ENCODE measurements at places on chromosomes 2 and 18.

DNA sequence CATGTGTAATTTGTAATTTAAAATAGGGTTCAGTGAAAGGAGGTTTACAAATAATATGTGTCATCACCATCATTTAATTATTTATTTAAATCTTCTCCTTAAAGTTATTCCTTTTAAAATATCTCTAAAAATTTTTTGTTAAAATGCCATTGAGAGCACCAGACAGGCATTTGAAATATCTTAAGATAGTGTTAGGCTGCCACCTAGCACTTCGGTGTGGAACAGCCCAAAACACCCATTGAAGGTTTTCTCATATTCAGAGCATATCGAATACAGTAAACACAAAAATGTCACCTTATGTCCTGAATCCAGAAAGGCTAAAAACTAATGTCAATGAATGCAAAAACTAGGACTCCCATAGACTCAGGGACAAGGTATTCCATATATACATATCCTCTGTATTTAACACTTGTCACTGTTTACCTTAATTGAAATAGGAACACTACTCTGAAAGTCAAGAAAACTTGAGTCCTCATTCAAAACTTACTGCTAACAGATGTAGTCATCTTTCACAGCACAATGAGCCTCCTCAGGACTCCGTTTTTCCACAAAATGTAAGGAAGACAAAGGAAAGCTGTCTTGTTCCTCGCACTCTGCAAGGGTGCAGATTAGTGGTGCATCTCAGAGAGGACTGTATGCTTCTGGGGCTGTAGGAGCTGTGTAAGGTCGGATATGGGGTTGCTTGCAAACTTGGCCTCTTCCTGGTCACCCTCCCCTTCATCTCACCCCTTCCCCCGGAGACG is 329.5 kb downstream of the PAX3 start:
- DNase-seq, result no peak

- DNase-seq, result no peak
Observed at GRCh38 chr2:239902749-239903201, 122.4 kb downstream of the NDUFA10 start.

- no peak for DNase-seq
Observed at GRCh38 chr2:142966284-142966683, 88.8 kb downstream of the KYNU start.

DNA sequence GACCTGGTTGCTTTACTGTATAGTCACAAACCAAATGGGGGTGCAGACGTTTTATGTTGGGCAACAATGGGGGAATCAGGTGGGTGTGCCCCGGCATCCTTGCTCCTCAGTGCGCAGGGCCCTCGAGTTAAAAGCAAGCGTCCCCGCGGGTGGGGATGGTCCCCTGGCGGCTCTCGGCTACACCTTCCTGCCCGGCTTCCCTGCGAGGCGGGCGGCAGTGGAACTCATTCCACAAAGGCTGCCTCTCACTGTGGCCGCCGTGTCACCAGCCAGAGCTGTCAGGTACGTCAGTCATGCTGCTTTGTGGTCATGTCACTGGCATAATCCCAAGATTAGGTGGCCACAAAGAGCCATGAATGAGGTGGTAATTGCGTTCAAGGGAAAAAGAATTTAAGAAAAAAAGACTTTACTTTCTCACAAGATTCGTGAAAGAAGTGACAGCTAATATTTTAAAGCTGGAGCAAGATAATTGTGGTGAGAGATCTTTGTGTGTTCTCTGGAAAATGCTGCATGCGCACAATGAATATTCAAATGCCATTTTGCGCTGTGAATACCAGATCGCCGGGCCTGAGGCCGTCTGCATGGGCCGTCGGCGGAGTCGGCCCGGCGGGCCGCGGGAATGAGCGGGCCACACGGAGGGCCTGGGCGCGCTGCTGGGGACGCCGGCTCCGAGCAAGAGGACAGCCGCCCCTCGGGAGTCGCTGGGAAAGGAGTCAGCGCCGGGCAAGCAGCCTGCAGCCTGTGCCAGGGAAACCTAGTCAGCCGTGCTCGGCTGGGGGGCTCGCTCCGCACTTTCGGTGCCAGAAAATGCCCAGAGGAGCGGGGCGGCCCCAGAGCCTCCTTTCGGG is 82.3 kb upstream of the LDLRAD4 start:
- DNase-seq, result no peak

- DNase-seq, result no peak
Observed at GRCh38 chr2:130390460-130391057, 34.7 kb downstream of the PTPN18 start.

DNA sequence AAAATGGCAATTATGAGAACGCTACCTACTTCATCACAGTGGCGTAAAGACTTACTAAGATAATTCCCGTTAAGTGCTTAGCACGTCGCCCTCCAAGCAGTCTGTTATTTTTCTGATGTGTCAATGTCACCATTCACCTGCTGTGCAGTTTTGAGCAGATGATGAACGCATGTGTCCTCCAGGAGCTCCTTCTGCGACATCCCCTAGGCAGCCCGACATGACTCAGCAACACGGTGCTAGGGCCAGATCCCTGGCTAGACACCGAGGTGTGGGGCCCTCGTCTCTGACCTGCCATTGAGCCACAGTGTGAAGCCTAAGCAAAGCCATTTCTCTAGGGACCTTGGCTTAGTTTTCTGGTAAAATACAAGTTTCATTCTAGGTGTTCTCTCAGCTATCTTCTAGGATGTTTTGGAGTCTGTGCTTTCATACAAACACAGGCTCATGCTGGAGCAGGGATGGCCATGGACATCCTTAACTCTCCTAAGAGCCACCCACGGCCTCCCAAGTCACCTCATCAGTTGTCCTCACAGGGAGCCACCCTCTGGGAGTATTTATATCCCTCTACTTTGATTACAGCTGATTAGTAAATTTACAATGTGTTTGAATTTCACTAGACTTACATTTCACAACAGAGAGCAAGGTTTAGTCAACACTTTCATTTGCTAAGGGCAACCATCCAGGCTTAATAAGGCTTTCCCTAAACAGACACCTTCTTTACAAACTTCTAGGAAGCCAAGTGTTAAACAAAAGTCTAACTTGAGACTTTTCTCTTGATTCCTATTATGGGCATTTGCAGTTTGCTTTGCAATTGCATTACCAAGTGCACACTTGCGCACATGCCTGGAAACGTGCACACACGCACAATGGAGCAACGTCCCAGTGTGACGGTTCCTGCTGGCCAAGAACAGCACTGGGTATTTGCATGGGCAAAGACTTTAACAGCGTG is 376.8 kb upstream of the ID2 start:
- DNase-seq, result no peak

DNA sequence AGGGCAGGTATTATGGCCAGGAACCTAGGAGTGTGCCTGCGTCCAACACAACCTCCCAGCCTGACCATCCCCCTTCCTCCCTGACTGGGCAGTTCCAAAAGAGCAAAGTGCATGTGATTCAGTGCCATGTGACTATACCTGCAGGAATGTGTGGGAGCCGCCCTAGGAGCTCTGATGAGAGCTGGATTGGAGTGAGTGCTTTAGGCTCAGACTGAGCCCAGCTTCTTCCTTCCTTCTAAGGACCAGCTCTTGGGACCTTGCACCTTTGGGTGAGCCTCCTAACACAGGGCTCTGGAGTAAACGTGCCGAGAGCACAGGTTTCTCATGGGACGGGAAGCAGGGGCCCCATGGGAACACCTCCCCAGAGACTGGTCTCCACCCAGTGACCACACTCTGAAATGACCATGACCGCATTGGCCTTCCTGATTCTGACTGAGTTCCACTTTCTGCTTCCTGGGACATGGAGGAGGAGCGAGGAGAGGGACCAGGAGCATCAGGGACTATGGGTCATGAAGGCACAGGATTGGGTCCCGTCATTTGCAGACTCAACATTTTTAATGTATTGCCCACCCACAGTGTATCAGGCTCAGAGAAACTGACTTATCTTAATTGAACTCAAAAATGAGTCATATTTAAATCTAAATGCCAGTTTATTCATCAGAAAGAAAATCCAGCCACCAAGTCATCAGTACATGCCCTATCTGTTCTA is 87.8 kb upstream of the BCL2L11 start:
- DNase-seq, result no peak

DNA sequence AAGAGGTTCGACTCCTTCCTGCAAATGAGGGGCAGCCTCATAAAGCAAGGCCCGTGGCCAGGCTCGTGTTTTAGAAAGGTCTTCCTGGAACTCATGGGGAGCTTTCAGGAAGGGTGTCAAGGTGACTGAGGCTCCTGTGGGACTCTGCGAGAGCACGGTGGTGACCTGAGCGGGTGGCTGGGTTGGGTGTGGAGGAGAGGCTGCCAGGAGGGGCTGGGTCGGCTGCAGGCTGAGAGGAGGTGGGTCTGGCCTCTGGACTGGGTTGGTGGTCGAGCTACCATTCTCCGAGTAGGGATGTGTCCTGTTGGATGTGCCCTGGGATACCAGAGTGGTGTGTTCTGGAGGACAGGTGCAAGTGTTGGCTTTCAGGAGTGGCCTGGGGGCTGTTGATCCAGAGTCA is 86.4 kb downstream of the DGKD start:
- no peak for DNase-seq

- DNase-seq, result peak; percentile 19
Observed at GRCh38 chr2:66171530-66171929, 263.4 kb upstream of the MEIS1 start.

DNA sequence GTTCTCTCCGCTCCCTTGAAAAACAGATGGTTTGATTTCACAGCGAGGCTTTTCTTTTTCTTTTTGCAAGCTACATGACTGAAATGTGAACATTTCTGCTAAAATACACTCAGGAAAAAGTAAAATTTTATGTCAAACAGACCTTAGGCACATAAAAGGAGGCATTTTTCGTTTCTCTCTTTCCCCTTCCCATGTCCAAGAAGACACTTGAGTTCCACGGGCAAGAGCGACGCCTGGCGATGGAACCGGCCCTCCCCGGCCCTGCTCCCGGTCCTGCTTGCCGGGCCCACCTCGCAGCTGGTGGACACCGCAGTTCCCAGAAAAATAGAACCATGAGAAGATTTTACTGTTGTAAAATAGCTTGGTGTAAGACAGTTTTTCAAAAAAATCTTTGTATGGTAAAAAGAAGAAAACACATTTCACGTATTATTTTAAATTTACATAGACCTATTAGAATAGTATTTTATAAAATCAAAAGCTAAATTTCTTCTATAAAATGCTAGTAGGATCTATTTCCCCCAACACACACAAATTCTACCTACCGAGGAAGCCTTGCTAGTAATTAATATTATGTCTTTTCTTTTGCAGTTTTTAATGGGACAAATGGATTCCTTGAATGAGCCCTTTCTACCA is 2.3 kb upstream of the ALKAL2 start:
- DNase-seq, result no peak

GRCh38 chr2:121875585-121876185 is 120.2 kb downstream of the TSN start:
- DNase-seq, result no peak

GRCh38 chr2:172693037-172693436 is 42.6 kb upstream of the RAPGEF4 start:
- no peak for DNase-seq

GRCh38 chr18:41905786-41906527 is 49.1 kb upstream of the PIK3C3 start:
- no peak for DNase-seq

GRCh38 chr2:128501700-128502099 is 183.0 kb upstream of the HS6ST1 start:
- no peak for DNase-seq

DNA sequence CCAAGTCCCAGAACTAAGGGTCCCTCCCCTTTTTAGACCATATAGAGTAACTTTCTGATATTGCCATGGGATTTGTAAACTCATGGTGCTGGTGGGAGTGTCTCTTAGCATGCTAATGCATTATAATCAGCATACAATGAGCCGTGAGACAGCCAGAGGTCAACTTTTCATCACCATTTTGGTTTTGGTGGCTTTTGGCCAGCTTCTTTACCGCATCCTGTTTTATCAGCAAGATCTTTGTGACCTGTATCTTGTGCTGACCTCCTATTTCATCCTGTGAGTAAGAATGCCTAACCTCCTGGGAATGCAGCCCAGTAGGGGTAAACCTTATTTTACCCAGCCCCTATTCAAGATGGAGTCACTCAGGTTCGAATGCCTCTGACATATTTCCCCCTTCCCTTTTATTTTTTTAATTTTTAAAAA is 148.2 kb downstream of the PHLPP1 start:
- DNase-seq, result no peak

GRCh38 chr18:54130631-54131030 is 93.8 kb downstream of the MBD2 start:
- no peak for DNase-seq

GRCh38 chr18:49015886-49016647 is 65.3 kb upstream of the SMAD7 start:
- no peak for DNase-seq

DNA sequence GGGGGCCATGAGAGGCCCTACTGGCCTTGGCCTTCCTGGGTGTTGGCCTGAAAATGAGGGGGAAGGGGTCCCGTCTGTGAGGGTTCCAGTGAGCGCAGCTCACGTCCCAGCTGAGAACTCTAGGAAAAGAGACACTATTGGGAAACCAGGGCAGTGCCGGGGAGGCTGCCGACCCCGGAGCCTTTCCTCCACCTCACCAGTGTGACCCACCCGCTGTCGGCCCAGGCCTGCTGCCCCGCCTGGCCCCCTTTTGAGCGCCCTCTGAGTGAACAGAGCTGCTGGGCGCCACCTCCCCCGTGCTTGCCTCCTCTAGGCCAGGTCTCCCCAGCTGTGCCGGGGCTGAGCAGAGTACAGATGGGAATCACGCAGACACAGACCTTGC is 17.5 kb upstream of the ARHGEF4 start:
- DNase-seq, result no peak

DNA sequence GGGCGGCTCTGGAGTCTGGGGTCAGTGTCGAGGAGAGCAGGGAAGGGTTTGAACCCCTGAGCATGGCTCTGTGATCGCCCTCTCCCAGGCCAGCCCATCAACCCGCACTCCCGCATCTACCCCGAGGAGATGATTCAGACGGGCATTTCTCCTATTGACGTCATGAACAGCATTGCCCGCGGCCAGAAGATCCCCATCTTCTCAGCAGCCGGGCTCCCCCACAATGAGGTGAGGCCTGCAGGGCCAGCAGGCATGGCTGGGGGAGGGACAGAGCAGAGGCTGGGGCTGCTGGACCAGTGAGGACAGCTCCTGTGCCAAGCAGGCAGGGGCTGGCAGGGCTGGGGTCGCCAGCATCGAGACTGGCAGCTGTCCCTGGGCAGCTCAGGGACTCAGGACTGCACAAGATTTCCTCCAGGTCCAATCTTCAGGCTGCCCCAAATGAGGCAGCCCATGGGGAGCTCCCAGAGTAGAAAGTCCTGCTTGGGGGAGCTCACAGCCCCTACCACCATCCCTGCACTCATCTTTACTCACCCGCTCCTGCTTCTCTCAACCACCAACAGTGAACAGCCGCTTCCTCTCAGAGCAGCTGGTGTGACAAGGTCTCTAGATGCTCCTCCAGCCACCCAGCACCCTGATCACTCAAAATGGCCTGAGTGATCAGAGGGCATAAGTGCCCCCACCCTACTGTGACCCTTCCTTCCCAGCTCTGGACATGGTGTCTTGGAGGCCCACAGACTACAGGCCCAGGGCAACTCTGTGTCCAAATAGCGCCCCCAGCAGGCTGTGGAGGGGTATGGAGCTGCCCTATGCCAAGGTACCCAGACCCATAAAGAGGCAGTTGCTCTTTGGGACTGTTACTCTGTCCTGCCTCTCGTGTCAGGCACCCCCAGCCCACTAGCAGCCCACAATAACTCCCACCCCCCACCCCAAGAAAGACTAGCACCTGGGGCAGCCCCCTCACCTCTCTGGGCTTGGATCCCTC is 18.3 kb upstream of the ANKRD53 start:
- DNase-seq, result no peak

Measured in NCI-H187 treated with DMSO at 0.1 percent for 48 hours (cell line).